ENCODE measurements at places on chromosomes 5 and 9.
A peak's percentile ranks its signal among the peaks of the same experiment; 100 is the strongest.

DNA sequence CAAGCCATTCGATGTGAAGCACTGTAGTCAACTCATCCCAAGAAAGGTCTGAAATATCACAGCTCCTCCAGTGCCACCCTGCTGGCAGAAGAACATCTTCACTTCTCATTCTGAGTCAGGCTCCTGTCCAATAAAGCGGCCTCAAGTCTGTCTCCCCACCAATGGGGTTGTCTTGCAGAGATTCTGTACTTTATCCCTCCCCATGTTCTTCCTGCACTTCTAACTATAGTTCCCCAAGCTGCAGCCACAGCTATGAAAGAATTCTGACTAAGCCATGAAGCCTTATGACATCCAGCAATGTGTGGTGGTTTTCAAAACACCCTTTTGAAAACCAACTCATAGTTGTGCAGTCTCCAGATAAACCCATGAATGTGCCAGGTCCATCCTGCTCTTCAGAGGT, 6.8 kb downstream of the MACROH2A1 start:
- DNase-seq, result no peak

GRCh38 chr5:145243016-145243415, 592.1 kb downstream of the PRELID2 start:
- DNase-seq, result no peak

- no peak for DNase-seq
Observed at GRCh38 chr9:91395553-91396471, 27.8 kb downstream of the NFIL3 start.

DNA sequence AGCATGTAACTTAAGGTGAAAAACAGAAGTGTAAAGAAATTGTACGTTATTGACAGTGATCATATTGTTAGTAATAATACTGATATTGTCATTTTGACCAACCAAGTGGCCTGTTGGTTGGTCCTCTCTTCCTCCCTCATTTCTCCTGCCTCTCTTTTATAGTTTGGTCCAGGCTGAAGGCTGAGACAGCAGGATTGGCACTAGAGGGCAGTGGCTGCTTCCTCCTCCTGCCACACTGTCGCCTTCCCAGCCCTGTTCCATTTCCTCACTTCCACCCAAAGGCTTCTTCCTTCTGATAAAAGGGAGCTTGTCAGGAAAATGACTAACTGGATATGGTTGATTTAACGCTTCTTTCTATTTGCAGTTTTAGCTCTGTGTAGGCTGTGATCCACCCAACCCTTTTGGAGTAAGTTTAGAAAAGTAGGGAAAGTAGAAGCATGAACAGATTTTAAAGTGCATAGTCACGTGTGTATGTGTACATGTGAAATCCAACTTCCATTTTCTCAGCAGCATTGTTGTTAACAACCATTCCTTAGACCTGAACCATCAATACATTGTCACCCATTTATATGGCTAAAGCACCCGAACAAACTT, 35.6 kb downstream of the PTCD2 start:
- DNase-seq, result no peak

GRCh38 chr9:99785010-99785590, 36.6 kb upstream of the NR4A3 start:
- DNase-seq, result no peak

- no peak for DNase-seq
Observed at GRCh38 chr5:103425686-103426454, 136.7 kb downstream of the NUDT12 start.

DNA sequence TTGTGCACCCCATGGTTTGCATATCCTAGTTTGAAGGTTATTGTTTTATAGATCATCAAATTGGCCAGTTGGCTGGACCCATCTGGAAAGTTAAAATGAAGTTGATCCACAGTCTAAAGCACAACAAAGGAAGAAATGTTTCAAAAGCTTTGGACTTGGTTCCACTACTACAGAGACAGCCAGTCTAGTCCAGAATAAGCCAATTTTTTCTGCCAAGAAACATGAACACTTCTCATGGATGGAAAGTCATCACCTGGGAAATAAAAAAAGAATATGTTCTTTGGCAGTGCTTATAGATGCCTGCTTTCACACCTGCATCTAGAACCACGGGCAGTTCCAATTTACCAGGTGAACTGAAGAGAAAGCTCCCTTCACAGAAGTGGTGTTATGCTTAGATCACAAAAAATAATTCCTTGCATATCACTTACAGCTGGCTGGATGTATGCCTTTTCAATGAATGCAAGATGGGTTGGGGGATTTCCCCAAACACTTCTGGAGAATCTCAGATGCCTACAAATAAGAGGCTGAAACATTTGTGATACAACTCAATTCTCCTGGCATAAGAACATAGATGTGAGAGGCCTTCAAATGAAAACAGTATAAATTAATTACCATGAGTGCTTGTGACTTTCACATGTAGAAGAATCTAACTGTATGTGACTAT, 26.9 kb downstream of the C9 start:
- DNase-seq, result no peak

DNA sequence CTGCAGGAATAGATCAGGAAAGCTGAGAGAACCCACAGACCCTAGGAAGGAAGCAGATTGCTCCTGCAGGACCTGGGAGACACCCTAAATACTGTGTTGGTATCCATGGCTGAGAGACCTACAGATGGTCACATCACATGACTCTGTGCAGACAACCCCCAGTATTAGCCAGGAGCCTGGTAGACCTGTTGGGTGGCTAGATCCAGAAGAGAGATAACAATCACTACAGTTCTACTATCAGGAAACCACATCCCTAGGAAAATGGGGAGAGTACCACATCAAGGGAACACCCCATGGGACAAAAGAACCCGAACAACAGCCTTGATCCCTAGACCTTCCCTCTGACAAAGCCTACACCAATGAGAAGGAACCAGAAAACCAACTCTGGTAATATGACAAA, 24.2 kb upstream of the MELK start:
- DNase-seq, result no peak

DNA sequence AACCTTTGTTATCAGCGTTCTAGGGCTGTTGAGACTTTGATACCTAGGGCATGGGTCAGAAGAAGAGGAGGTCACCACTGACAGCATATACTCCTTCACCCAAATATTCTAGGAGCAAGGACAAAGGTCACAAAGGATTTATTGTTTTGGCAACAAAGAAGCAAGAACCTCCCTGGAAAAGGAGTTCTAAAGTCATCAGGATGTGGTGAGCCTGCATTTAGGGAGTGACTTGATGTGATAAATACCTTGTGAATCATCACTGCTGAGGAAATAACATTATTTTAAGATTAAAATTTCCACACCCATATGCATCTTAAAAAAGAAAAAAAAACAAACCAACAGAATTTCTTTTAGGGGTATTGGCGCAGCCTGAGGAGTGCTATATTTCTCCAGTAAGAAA, 13.9 kb downstream of the IFNA1 start:
- DNase-seq, result no peak

DNA sequence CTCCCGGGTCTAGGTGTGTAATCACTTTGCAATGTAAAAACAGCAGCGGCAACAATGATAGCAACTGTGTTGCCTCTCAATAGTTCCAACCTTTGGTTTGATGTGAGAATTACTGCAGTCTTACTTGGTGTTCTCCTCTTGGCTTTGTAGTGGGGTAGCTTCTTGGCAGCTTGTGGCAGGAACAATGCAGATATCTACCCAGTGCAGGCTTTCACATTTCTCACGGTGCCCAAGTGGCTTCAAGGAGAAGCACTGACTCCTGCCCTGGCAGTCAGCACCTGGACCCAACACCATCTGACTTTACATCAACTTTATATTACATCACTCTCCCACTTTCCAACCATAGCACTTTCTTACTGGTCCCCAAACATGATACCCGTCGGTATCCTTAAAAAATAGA, 28.4 kb upstream of the TIFAB start:
- no peak for DNase-seq

GRCh38 chr5:180423598-180423997, 70.5 kb upstream of the GFPT2 start:
- no peak for DNase-seq

DNA sequence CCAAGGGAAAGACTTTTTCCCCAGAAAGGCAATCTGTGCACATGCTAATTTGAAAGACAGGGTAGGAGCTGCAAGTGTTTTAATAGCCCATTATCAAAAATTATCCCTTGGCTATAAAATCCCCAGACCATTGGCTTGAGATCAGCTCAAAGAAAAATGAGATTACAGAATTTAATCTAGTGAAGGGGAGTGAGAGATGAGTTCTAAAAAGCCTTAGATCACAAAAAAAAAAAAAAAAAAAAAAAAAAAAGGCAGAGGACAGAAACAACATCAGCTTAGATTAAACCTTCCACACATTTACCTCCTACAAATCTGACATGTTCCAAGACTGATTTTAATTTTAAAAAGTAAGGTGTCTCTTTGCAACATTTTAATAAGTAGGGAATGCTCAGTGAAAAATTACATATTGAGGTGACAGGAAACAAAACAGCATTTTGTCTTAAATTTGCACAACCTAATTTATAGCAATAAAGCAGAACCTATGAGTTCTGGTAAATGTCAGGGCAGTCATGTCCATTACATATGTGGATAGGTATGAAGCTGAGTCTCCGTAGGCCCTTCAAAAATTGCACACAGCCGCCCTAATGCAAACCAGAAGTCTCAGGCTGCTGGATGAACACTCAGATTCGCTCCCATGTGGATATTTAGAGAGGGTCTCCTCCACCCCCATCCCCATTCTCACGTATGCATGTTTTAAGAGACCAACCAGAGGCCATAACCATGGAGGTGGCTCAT, 43.4 kb downstream of the NFIB start:
- peak; percentile 11 for DNase-seq

DNA sequence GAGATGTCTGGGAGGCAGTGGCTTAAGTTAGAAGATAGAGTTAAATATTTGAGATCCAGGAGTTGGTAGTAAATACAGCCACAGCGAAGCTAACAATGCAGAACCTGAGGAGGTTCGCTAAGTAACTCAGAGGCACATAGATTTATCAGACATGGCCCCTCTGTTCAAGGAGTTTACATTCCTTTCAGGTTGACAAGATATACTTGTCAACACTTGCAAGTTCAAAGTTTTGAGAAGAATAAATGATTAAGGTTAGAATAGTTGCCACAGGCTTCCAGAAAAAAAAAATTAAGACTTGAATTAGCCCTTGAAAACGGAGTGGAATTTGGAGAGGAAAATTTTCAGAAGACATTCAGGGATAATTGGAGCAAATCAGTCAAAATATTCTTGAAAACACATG, 658.3 kb upstream of the WWC1 start:
- DNase-seq, result no peak

DNA sequence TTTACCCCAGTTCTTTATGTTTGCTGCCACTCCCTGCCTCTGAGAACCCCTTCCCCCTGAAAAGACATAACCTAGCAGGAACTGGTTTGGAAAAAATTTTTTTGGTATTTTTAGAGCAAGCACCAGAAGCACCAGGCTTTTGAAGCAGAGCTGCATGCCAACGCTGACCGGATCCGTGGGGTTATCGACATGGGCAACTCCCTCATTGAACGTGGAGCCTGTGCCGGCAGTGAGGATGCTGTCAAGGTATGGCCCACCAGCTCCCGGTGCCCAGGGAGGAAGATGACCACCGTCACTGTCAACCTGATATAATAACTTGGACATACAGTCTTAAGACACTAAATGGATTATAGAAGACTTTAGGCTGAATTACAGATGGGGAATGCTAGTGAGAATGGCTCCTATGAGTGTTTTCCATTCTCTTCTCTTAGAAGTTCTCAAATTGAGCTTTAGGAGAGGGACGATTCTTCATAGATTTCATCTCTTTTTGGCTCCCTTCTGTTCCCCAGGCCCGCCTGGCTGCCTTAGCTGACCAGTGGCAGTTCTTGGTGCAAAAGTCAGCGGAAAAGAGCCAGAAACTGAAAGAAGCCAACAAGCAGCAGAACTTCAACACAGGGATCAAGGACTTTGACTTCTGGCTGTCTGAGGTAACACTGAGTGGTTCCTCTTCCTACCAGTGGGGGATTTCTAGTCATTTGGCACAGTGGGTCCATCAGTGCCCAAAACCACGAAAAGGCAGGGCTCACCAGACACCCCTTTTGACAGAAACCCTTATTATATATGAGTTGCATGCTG, 44.9 kb downstream of the DYNC2I2 start:
- no peak for DNase-seq

DNA sequence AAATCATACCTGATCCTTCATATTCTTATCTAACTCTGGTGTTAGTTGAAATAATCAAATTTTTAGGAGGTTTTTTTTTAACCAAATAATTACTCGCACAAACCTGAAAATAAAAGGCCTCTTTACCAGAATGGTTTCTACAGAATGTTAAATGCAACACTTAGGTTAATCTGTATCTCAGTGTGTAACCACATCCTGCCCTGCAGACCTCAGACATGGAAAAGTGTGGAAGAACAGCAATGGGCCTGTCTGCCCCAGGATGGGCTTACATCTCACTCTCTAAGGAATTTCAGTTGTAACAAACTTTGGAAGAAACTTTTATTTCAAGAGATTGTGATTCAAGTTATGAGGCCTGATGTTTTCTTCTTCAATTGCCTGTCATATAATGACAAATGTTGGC, 32.5 kb upstream of the MIER3 start:
- no peak for DNase-seq

DNA sequence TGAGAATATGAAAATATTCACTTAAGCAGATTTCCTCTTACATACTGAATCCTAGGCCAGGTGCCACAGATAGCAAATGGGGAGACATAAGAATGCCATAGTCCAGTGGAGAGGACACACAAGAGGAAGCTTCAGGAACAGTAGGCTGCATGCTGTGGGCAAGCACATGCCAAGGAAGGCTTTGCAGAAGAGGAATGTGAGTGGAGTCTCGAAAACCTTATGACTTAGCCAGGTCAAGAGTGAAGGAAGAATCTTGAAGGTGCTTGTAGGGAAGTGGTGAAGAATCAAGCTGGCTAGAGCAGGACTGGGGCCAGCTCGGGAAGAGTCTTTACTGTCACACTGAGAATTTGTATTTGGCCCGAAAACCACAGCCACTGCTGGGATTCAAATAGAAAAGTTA, 20.4 kb downstream of the RPS23 start:
- DNase-seq, result no peak

DNA sequence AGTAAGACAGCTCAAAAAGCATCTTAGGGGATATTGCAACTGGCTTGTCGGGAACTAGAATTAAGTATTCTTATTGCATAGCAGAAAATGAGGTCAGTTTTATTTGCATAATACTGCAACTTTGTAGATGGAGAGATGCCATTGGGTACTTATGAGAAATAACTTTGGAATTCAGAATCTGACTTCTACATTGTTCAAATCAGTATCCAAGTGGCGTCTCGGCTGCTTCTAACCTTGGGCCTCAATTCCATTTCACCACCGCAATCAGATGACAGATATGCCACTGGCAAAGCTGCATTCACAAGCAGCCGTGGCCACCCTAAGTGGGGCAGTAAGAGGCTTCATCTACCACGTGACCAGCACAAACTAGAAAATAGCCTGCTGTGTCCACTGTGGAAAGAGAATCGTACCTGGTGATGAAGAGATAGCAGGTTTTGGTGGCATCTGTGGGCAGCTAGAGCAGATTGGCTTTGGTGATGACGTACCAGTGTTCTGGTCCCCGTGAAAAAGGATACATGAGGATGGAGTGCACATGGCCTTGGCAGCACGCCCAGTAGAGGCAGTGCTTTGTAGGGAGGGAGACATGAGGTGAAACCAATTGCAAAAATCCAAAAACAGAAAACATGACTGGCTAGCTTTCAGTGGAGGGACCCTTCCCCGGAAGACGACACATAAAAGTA, 116.6 kb downstream of the KLHL3 start:
- peak; percentile 75 for DNase-seq

GRCh38 chr9:79809931-79810330, 238.2 kb downstream of the TLE4 start:
- no peak for DNase-seq

GRCh38 chr5:181207214-181207959, 2.4 kb upstream of the TRIM7 start:
- no peak for DNase-seq

Data from SHP77 treated with DMSO at 0.1 percent for 48 hours (cell line).